Heart left ventricle (tissue), 16 donors: ENCODE measurements at places on chromosomes 3 and 15. TPM values are rescaled to one million over a fixed set of nuclear protein-coding genes. Genes with fewer than 3 reads are reported as not detected.

Gene GPR156
- 0.24 TPM for total RNA-seq

- peak; percentile 74 for DNase-seq
Observed at GRCh38 chr3:14461748-14462324, 59.4 kb downstream of the SLC6A6 start.

Gene BCHE
- 1.5 TPM for total RNA-seq

GRCh38 chr15:46450810-46451182 is 816.0 kb downstream of the SQOR start:
- no peak for DNase-seq

Gene CD200
- 0.81 TPM for total RNA-seq

DNA sequence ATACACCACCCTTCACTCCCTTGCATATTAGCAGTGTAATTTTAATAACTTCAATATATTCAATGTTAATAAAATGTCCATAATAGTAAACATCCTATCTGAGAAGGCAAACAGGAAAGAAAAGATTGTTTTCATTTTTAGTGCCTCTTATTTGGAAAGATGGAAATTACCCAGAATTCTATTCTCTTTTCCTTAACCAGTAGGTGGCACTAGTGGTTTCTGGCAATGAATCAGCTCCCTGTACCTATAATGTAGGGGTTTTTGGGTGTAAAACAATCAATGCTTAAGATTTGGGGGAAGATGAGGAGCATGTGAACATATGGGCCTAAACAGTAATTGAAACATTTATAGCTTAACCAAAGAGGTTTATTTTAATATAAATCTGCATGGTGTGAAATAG is 5.7 kb upstream of the SEMA6D start:
- no peak for DNase-seq

DNA sequence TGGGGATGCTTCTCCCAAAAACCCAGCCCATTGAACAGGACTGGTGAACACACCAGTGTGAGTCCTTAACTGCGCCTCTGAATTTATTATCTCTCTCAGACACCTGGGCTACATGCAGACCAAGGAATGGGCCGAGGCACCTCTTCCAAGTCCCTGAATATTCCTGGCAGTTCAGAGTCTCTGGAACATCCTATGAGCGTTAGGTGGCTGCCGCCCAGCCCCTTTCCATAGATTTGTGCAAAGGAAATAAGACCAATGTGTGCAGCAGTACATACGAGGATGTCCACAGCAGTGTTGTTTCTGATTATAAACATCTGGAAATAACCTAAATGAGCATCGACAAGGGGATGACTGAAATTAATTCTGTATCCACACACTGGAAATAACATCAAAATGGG is 104.9 kb upstream of the RPL32 start:
- DNase-seq: no peak

Gene ALDH1L1
- 27.0 TPM for total RNA-seq

Gene POMGNT2
- total RNA-seq: 21.1 TPM

- DNase-seq: no peak
Observed at GRCh38 chr15:88634449-88634848, 4.4 kb upstream of the ISG20 start.

Gene ZNF80
- not detected for total RNA-seq

DNA sequence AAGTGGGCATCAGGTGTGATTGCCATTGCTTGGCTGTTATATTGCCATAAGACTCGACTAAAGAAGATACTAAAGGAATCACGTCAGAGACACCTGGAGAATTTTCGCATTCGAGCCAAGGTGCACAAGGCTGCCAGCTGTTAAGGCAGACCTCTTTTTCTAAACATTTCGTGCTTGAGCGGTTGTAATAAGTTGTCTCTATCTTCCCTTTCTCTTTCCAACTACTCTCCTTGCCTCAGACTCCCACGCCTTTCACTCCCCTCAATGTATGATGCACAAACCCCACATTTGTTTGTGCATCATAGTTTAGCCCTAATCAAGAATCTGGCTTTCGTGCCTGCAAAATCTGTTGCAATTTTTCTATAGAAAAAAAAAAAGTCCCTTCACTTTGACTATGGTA is 118.0 kb downstream of the IQCH start:
- DNase-seq: no peak
